Cortex of kidney (tissue), 1 donor: ENCODE measurements at places on chromosomes 7 and 10.

DNA sequence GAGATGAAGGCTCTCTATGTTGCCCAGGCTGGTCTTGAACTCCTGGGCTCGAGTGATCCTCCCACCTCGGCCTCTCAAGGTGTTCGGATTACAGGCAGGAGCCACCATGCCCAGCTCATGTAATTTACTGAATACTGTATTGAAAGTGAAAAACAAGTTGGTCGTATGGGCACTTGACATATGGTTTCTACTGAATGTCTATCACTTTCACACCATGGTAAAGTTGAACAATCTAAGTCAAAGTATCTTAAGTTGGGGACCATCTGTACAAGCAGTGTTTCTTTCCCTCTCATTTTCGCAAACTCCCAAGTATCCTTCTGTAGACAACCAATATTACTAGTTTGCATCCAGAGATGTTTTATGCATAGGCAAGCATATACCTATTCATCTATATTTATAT, 116.6 kb downstream of the TMEM178B start:
- DNase-seq, result no peak

GRCh38 chr7:26782501-26782900, 81.9 kb downstream of the SKAP2 start:
- no peak for DNase-seq

DNA sequence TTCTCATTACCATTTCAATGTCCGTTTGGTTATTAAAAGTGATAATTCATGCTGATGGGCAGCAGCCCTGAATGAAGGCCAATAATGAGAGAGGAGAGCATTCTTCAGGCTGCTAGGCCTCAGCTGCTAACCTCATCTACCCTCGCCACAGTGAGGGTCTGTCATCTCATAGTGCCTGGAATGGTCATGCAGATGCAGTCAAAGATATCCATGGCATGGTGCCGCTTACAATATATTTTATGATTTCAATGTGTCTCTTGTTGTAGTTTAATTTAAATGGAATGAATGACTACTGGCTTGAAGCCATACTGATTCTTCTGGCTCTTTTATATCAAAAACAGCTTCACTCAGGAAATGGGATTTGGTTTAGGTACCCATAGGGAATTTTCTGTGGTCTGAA, 126.9 kb downstream of the SLC16A9 start:
- no peak for DNase-seq

DNA sequence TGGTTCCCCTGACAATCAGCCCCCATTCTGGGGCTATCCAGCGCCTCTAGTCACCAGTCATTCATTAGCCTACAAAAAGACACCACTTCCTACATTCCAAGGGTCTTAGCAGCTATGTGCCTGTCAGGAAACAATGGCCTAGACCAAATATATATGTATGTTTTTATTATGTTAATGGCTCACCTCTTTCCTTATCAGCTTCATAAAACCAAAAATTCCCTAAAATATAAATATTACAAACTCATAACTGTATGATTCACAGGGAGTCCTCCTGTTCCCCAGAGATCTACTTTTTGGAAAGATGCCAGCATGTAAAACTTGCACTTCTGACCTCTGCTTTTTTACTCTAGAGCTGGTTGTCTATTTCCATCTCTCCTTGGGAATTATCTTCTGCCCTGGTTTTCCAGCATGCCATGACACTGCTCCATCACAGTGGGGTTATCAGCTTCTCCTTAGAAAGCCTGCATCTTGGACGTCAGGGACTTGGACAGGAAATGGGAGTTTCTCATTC, 79.2 kb downstream of the ABCA13 start:
- DNase-seq, result no peak

GRCh38 chr10:72009425-72010081, 45.4 kb downstream of the CHST3 start:
- no peak for DNase-seq

DNA sequence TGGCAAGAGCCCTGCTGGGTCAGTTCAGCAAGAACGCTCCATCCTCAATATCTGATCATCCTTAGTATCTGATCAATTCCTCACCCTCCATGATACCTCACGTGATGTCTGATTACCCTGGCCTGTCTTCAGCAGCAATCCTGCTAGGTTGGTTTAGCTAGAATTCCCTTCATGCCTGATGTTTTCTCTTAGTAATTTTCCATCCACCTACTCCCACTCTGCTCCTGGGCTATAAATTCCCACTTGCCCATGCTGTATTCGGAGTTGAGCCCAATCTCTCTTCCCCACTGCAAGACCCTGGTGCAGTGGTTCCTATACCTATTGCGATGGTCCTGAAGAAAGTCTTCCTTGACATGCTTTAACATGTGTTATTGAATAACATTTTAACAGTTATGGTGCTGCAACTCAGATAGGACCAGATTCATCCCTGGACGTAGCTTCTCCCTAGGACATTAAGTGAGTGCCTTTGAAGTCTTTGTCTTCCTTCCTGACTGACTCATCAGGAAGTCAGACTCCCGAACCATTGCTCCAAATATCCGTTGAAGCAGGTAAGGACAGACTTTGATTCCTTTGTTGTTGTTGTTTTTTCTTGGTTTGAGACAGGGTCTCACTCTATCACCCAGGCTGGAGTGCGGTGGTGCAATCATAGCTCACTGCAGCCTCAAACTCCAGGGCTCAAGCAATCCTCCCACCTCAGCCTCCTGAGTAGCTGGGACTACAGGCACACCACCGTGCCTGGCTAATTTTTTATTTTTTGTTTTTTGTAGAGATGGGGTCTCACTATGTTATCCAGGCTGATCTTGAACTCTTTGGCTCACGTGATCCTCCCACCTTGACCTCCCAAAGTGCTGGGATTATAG, 29.4 kb upstream of the CLDN3 start:
- DNase-seq, result no peak

DNA sequence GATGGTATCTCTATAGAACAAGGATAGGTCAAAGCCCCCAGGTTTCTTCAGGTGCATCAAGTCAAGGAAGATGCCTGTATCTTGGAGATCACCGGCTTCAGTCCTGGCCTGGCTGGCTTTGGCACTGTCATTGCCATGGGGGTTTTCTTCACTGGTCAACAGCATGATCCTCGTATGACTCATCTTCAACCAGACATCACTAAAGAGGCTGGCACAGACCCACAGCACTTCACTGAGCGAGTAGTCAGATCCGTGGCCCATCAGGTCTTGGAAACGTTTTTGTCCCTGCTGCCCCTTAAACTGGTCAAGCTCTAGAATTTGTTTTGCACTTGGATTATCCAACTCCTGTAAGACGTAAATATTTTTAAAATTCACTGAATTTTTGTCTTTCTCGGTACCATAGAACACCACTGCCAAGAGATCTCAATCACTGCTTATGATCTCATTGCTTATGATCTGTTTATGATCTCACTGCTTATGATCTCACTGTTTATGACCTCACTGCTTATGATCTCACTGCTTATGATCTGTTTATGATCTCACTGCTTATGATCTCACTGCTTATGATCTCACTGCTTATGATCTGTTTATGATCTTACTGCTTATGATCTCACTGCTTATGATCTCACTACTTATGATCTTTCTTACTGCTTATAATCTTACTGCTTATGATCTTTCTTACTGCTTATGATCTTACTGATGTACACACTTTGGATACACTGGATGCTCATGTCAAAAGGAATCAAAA, 135.2 kb downstream of the CYP26A1 start:
- DNase-seq, result no peak

- no peak for DNase-seq
These were observed 28.1 kb downstream of the SLIT1 start for GRCh38 chr10:97157578-97158095.

GRCh38 chr10:8794860-8795259, 740.4 kb downstream of the GATA3 start:
- DNase-seq, result no peak

DNA sequence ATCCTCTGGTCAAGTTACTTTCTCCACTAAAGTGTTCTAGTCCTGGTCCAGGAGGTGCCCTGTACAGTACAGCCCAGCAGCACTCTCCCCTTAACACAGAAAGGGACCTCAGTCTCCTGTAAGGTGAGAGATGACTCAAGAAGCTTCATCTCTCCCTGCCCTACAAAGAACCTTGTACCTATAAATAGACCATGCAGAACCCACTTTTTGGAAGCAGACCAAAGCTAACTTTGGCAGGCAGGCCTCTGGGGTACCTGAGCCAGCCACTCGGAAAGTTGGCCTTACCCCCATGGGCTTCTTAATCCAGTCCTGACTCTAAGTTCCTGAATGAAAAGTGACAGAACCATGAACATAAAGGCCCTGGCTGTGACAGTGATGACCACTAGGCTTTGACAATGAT, 454.8 kb downstream of the KCNMA1 start:
- no peak for DNase-seq

DNA sequence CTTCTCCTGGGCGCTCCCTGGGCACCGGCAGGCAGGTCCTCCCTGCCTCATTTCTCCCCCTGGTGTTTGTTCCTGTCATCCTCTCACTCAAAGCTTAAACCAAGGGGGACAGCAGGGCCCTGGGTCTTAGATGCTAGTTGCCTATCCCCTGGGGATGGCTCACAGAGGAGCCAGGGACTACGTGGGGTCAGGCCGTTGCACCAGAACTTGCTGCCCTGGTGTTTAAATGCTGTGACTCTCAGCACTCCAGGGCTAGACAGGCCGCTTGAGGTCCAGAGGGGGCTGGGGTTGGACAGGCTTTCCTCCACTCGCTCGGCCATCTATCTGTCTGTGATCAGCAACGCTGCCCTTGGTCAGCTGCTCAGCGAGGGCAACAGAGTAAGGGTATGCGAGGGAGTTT, 340.3 kb downstream of the CXCL12 start:
- DNase-seq, result no peak

DNA sequence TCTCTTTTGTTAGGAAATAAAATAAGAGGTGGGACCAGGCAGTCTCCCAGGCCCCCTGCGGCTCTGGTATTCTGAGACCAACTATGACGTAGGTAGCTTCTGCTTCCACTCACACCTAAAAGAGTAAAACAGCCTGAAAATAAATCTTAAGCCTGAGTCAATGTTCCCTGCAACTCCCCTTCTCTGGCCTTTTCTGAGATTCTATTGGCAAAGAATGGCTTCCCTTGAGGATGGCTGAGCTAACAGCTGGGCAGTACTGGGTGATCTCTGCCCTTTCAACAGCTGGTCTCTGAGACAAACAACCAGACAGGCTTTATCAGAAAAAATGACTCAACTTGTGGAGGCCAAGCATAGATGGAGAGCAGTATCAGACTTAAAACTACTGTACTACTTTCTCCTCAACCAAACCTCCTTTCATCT, 58.7 kb downstream of the CREB3L2 start:
- DNase-seq, result no peak

DNA sequence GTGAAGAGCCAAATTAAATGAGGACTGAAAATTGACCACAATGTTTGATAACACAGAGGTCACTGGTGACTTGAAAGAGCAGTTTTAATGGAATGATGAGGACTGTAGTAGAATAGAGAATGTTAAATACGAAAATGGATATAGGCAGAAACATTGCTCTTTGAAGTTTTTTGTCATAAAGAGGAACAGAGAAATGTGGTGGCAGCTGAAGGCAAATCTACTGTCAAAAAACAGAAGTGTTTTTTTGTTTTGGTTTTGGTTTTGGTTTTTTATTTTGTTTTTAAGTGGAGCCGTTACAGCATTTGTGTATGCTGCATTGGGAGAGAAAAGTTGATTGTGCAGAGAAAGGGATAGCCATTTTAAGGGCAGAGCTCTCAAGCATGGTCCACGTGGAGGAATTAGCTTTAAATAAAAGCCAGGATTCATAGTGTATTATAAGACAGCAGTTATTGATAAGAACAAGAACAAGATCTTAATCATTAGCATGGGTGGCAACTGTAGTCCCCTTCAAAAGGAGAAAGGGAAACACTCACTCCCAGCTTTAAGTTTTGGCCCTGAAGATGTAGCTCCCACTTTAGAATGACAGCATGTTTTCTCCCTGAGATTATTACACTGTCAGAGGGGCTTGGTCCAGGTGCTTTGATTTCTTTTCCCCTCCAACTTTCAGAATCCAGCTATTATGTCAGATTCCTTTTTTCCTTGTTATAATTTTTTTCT, 156.7 kb upstream of the BET1 start:
- no peak for DNase-seq

- no peak for DNase-seq
These were observed 9.4 kb downstream of the ZCWPW1 start for GRCh38 chr7:100418930-100419659.

DNA sequence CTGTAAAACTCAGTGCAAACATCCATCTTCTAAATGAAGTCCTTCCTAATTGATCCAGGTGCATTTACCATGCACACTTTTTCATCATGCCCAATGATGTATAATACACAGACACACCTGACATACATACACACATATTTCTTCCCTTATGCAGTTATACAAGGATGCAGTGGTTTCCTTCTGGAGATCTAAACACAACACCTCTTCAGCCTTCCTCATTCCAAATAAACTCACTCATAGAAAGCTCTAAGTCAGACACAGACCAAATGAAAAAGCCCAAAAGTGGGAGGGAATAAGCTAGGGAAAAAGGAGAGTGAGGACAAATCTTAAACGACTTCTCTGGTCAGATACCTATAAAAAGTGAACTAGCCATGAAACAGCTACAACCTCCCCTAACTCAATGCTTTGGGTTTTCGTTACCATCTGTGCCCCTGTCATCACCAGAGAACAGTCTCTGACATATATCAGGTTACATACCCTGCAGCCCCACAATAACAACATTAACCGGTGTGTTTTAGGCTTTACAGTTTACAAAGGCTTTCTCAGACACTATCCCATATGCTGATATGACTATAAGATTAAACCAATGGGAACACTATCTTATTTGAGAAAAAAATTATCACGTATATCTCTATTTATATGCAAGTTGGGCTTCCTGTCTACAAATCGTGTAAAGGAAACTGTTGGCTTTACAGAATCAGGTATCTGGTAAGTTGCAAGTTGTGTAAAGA, 675.2 kb downstream of the PHTF2 start:
- no peak for DNase-seq

DNA sequence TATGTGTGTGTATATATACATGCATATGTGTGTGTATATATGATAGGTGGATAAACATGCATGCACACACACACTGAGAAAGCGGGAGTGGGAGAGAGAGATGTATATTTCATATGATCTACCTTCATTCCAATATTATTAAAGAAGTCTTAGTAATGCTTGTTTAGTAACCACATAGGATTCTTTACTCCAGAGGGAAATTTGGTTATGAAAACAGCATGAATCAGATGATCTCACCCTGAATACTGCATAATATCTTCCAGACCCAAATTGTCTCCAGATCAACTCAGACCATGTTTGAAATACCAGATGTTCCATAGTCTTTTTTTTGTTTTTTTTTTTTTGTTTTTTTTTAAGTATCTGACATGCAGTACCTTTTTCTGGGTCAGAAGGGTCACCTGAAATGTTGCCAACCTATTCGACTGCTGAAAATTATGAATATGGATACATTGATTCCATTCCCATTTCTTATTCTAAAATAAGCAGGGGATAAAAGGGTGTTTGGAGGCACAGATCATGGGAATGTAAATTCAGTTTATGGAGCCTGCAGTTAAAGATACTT, 17.4 kb downstream of the TES start:
- no peak for DNase-seq

- DNase-seq, result no peak
These were observed 87.7 kb upstream of the CHST15 start for GRCh38 chr10:124180947-124181549.

DNA sequence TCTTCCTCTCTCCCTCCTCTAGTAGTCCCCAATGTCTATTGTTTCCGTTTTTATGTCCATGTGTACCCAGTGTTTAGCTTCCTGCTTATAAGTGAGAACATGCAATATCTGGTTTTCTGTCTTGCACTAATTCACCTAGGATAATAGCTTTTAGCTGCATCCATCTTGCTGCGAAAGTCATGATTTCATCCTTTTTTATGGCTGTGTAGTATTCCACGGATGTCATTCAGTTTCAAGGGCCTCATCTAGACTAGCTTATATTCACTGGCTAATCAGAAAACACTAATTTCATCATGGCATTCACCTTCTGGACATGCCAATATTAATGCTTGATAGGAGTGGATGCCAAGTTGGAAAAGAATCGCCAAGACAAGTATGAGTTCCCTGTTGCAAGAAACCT, 619.6 kb upstream of the AUTS2 start:
- no peak for DNase-seq
